Regular cardiac myocyte (primary cell): ENCODE measurements at places on chromosomes 12 and 14. TPM values are rescaled to one million over a fixed set of nuclear protein-coding genes. Genes with fewer than 3 reads are reported as not detected.

The TMEM119 gene
- total RNA-seq, result 0.58 and 15.8 TPM in 2 replicates

The CS gene
- total RNA-seq, result 62.9 and 99.7 TPM in 2 replicates

The P2RX7 gene
- total RNA-seq, result under 0.01 and 1.1 TPM in 2 replicates

The TTC7B gene
- 12.3 and 13.8 TPM in 2 replicates for total RNA-seq

The SPX gene
- 0.38 and 0.85 TPM in 2 replicates for total RNA-seq

The DAO gene
- not detected in 2 replicates for total RNA-seq

The TAS2R42 gene
- total RNA-seq, result not detected in 2 replicates

The EIF2S3B gene
- total RNA-seq, result 0.85 and 1.3 TPM in 2 replicates

The NGB gene
- total RNA-seq, result not detected in 2 replicates

The RFX4 gene
- not detected in 2 replicates for total RNA-seq

The PIANP gene
- total RNA-seq, result under 0.01 TPM in 2 replicates

The FBLN5 gene
- 3.8 and 17.8 TPM in 2 replicates for total RNA-seq

The RAD51AP1 gene
- total RNA-seq, result 7.3 and 27.4 TPM in 2 replicates

The SYT10 gene
- not detected in 2 replicates for total RNA-seq

The HOXC4 gene
- 0.19 TPM in 1 of 2 replicates, not detected in the other for total RNA-seq
